M059J (cell line): ENCODE measurements at places on chromosomes 7 and 10. TPM values are rescaled to one million over a fixed set of nuclear protein-coding genes. Genes with fewer than 3 reads are reported as not detected.

DNA sequence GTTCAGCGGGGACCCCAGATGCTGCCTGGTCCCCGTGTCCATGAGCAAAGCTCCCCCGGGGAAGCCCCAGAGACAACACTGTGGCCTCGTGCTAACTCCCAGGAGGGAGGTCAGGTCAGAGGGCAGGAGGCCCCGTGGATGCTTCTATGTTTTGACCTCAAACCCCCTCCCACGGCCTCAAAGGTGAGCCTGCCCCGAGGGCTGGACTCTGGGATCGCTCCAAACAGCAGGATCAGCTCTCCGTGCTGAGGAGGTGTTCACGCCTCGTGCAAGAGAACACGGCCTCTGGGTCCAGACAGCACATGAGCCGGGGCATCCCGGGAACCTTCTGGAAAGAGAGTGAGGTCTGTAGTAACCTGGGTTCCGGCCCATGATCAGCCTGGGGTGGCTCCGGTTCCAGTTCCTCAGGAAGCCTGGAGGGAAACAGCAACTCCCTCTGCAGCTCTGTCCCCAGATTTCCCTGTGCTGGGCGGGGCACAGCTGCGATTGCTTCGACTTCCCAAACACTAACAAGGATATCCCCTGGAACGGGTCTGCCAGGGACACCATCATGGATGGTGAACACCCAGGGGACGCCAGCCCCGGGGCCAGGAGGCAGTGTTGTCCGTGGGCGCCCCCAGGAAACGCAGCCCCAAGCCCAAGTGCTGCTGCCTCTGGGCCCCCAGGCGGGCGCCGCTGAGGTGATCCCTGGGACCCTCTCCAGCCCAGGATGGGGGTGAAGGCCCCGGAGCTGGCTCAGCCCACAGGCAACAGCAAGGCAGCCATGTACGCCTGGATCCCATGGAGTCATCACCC, 18.0 kb upstream of the INPP5A start:
- DNase-seq = no peak

DNA sequence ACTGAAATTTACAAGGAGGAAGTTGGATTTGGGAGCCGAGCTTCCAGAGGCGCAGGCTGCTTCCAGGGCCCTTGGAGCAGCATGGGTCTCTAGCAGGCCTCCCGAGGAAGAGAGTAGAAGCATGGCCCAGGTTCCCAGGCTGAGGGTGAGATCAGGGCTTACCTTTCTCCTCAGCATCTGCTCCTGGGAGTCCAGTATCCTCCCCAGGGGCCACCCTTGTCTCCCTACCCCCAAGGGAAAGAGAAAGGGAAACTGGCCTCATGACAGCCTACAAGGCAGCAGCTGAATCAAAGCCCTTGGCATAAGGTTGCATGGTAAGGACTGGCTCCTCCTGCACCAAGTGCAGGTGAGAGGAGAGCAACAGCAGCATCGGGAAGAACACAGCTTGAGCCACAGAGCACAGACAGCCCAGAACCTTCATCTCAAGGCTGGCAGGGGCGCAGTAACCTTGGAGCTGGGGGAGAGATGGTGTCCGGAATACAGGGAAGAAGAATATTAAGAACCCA, 114.5 kb downstream of the MARCHF5 start:
- peak; percentile 4 for DNase-seq

DNA sequence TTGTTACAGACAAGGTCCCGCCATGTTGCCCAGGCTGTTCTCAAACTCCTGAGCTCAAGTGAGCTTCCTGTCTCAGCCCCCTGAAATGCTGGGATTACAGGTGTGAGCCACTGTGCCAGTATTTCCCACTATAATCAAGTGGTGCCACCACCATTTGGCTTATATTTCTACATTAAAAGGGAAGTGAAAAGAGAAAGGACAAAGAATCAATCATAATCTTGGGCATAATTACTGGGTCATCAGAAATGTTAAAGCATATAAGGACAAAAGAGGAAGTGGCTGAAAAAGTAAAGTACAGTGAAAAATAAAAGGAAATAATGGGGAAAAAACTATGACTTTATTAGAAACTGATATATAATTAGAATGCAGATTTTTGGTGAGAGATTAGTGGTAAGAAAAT, 25.7 kb upstream of the ENTPD1 start:
- DNase-seq = no peak

DNA sequence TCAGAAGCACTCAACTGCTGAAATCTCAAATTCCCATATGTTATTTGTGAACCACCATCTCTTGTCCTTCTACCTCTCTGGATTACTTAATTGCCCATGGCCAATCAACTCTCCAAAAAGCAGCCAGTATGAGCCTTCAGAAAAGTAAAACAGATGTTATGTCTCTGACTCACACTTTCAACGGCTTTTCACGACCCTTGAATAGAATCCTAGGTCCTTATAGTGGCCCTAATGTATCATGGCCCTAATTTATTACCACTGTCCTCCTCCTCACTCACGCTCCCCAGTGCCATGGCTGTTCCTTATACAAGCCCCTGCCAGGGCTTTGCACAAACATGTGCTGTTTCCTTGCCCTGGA, 20.0 kb downstream of the ZNF438 start:
- DNase-seq = peak; percentile 16

DNA sequence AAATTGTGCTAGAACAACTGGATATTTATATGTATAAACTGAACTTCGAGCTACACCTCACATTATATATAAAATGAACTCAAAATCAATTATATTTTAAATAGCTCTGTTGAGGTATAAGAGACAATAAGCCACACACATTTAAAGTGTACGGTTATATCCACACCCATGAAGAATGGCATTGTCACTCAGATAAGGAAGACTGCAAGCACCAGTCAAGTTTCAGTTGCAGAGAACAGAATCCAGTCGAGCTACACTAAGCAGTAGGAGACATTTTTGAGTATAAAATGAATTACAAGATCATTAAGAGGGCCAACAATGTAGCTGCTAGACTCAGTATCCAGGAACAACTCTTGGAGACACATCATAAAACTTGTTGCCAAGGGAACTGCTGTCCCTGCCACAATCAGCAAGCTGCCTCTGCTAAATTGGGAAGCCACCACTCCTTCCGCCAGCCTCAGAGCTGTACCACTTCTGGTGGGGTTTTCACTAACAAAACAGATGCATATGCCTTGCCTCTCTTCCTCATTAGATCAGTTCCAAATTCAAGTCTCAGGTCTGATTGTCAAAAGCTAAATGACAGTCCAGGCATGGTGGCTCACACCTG, 19.6 kb upstream of the GPNMB start:
- DNase-seq = no peak

DNA sequence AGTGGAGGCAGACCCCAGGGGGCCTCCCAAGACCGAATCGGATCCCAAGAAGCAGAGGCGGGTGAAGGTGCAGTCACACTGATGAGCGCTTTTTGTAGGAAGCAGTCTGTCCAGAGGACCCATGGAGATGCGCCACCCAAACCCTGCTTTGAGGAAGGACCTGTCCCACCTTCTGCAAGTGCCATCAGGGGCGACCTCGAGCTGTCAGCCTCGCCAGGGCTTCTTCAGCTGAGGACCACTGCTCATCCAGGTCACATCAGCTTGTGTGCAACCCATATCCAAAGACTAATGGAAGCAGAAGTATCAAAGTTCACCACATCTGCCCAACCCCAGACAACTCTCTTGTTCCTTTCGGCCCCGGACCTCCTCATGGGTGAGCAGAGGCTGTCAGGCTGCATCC, 61.5 kb downstream of the KCNH2 start:
- DNase-seq = no peak

GRCh38 chr7:150317748-150318444, 5.3 kb upstream of the LRRC61 start:
- DNase-seq = peak; percentile 96

GRCh38 chr10:79938728-79939406, 10.0 kb downstream of the SFTPD start:
- no peak for DNase-seq

- peak; percentile 38 for DNase-seq
Measured at GRCh38 chr7:38000272-38000671, 79.8 kb downstream of the EPDR1 start.

GRCh38 chr10:79160191-79160590, 91.4 kb downstream of the ZMIZ1 start:
- DNase-seq = no peak

DNA sequence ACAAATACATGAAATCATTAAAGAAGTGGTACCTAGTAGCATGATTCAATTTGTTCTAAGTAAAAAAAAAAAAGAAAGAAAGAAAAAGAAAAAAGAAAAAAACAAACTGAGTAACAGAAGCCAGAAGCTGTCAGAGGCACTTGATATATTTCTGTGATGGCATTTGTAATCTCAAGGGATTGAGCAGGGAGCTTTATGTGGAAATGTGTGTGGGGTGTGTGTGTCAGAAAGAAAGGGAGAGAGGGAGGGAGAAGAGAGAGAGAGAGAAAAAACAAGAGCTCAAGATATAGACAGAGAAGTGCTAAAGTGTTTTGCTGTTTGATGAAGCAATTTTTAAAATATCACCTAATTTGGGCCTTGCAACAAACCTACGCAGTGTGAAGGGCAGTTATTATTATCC, 357.6 kb upstream of the PCDH15 start:
- DNase-seq = no peak

DNA sequence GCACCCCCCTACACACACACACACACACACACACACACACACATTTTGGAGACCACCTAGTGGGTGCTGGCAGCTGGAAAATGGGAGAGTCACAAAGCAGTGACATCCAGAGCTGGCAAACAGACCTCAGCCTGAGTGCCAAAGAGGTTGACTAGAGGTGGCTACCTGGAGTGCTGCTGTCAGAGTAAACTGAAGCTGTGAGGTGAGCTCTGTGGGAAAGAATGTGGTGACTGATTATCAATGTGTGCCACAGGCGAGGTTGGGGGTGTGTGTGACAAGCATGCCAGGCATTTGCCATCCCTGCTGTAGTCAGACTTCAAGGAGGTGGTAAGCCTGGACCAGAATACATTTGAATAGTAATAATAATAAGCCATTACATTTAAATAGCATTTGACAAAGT, 120.6 kb downstream of the SLIT1 start:
- peak; percentile 55 for DNase-seq

- no peak for DNase-seq
Measured at GRCh38 chr10:11884706-11885423, 61.7 kb downstream of the PROSER2 start.

GRCh38 chr7:115087437-115087836, 165.5 kb downstream of the MDFIC start:
- DNase-seq = peak; percentile 79

DNA sequence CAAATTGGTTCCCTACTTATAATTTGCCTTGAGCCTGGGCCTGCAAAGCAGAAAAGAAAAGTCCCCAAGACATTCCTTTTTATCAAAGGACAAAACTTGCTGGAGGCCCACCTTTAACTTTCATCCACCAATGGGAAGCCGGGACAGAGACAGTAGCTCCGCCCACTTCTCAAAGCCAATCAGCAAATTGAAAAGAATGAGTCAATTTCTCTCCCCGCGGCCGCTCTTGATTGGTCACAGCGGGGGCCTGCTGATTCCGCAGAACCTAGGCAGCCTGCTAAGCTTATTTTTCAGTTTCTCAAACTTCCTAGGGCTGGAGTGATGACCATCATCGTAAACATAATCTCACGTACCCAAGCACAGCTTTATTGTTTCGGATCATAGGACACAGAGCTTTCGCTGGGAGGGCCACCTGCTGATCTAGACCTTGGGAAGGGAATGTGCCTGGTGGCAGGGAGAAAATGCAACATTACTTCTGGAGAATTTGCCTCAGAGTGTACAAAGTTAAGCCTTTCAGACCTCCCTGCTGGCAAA, at the start of gene SLC13A4:
SLC13A4 (minus strand) TSS at position 51 of the 534 bp plus-strand sequence. CDS start 690 bp downstream, outside the sequence.
- DNase-seq = no peak

DNA sequence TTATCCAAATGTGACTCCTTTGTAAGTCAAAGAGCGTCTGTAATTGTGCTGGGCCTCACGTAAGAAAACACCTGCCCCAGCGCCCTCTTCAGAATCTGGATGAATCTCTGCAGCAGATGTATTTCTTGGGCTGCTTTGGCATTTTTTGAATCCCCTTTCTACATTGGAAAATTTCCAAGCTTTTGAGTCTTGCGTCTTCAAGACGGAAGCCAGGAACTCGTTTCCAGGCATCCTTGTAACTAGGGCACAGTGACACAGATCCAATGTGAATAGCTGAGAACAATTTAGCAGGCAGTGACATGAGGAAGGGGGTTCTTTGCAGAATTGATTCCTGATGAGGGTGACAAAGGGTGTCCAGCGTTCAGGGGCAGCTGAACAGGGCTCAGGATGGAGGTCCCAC, 862.3 kb downstream of the TYW1 start:
- DNase-seq = no peak

- no peak for DNase-seq
Measured at GRCh38 chr10:61898435-61898778, 3.1 kb upstream of the ARID5B start.

DNA sequence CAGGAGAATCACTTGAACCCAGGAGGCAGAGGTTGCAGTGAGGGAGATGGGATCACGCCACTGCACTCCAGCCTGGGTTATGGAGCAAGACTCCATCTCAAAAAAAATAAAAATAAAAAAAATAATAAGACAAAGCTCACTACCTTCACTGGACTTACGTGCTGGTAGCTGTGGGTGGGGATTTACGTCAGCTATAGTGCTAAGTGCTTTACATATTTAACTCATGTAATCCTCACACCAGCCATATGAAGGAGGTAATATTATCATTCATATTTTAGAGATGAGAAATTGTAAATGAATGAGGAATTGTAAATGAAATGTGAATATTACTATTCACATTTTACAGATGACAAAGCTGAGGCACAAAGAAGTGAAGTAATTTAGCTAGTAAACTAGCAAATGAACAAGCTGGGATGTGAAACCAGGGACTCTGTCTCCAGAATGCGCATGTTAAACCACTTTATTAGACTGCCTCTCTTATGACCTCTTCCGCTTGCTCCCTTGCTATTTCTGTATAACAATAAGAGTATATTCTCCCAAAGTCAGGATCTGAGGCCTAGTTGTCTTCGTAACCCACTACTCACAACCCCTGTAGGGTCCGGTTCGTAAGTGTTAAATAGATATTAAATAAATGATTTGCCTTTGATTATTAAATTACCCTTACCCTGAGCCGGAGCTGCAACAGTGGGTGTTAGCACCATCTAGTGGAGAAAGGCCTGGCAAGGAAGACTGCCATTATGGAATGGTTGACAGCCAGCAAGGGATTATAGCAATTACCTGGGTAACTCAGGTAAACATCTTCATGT, 70.2 kb downstream of the HTR7 start:
- peak; percentile 41 for DNase-seq

- peak; percentile 95 for DNase-seq
Measured at GRCh38 chr7:17781491-17782215, 158.6 kb downstream of the SNX13 start.

EEPD1 gene
- 12.3 and 24.3 TPM in 2 replicates for total RNA-seq

GDF2 gene
- not detected in 2 replicates for total RNA-seq

OPN1SW gene
- not detected in 2 replicates for total RNA-seq

CLDN12 gene
- total RNA-seq = 37.6 and 72.8 TPM in 2 replicates

GPAM gene
- 8.6 and 13.0 TPM in 2 replicates for total RNA-seq

NEURL1 gene
- 4.5 and 19.9 TPM in 2 replicates for total RNA-seq

ABLIM1 gene
- 1.4 and 5.8 TPM in 2 replicates for total RNA-seq

SKIDA1 gene
- total RNA-seq = 1.2 and 1.9 TPM in 2 replicates

PARD3 gene
- 17.0 and 19.2 TPM in 2 replicates for total RNA-seq
